ENCODE measurements at places on chromosomes 7 and 10. TPM values are rescaled to one million over a fixed set of nuclear protein-coding genes. Genes with fewer than 3 reads are reported as not detected.

- H3K4me1 ChIP-seq, result peaks cover 11% of the 10 kb centered on the region
- no peaks in the 10 kb centered on the region for H3K36me3 ChIP-seq
- no peaks in the 10 kb centered on the region for H3K27me3 ChIP-seq
- no peak for DNase-seq
- H3K27ac ChIP-seq, result no peak overlapping the region
Measured at GRCh38 chr10:76125900-76126299, 694.5 kb downstream of the LRMDA start.

Gene LOXL4
- total RNA-seq, result 6.2 TPM

Gene MYL10
- total RNA-seq, result not detected

Gene CYP26C1
- 0.35 TPM for total RNA-seq

GRCh38 chr7:152313831-152314604 is 121.8 kb downstream of the KMT2C start:
- H3K27ac ChIP-seq, result no peak overlapping the region
- H3K36me3 ChIP-seq, result peaks cover 21% of the 10 kb centered on the region
- H3K4me3 ChIP-seq, result peak overlapping the region; percentile 13
- peaks cover 26% of the 10 kb centered on the region for H3K4me1 ChIP-seq
- H3K27me3 ChIP-seq, result no peaks in the 10 kb centered on the region

DNA sequence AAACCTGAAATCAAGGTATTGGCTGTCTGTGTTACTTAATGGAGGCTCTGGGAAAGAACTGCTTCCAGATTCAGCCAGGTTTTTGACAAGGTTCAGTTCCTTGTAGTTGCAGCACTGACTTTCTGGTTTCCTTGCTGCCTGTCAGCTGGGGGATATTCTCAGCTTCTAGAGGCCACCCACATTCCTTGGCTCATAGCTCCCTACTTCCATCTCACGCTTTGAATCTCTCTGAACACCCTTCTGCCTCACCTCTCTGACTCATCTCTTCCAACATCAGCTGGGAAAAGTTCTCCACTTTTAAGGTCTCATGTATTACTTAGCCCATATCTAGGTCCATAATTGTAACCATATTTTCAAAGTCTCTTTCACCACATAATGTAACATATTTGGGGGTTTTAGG is 22.9 kb upstream of the GPR22 start:
- no peaks in the 10 kb centered on the region for H3K27me3 ChIP-seq
- no peaks in the 10 kb centered on the region for H3K4me1 ChIP-seq
- H3K27ac ChIP-seq, result no peak overlapping the region
- H3K36me3 ChIP-seq, result no peaks in the 10 kb centered on the region
- no peak overlapping the region for H3K4me3 ChIP-seq
- DNase-seq, result no peak

- H3K4me1 ChIP-seq, result no peaks in the 10 kb centered on the region
- H3K36me3 ChIP-seq, result no peaks in the 10 kb centered on the region
- no peak overlapping the region for H3K4me3 ChIP-seq
- H3K27me3 ChIP-seq, result peaks cover 4% of the 10 kb centered on the region
Measured at GRCh38 chr7:108662783-108663362, 93.2 kb downstream of the DNAJB9 start.

DNA sequence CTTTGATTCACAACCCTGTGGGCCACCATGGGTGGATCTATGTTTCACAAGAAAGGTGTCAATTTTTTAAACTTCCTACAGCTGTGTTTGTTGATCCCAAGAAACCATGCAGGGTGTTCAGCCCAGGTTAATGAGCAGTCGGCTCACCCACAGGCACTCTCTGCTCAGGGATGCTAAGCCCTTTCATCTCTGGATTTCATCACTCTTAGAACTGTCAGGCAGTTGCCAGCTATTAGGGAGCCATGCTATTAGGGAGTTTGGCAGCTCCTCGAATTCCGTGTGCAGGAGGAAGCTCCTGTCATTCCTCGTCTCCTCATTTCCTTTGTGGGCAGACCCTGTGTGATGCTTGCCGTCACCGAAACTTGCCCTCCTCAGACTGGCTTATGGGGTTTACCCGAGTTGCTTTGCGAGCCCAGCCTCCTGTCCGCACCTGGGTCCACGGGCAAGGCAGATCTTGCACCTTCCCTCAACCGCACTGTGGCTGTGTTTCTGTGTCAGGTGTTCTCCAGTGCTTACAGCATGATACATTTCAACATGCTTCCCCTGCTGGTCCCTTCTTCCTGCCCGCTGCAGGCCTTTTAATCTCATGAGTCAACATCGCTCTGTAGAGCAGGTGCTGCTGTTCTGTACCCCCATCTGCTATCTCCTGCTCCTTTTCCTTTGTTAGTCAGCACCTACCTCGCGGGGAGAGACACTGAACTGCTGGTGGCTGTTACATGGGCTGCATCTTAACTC is 509.8 kb downstream of the SUGCT start:
- no peak overlapping the region for H3K27ac ChIP-seq
- H3K36me3 ChIP-seq, result no peaks in the 10 kb centered on the region
- DNase-seq, result no peak
- H3K4me1 ChIP-seq, result no peaks in the 10 kb centered on the region

DNA sequence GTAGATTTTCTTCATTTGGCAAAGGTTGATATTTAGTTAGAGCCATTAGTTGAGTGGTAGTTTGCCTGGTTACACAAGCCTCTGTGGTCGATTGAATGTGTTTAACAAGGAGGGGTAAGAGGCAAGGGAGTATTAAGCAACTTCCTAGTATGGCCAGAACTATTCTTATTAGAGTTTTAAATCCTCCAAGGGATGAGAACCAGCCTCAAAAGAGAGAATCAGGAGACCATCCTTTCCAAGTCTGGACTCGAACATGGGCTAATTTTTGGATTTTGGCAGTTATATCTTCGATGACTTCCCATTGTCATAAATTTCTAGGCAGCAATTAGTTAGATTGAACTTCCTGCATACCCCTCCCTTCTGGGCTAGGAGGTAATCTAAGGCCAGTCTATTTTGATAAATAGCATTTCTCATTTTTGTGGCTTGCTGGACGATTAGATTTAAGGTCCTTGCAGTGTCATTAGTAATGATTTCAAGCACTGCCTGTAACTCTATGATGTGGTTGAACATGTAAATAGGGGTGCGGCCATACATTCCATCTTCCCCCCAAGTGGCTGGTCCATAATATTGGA is 219.5 kb upstream of the KCND2 start:
- no peaks in the 10 kb centered on the region for H3K36me3 ChIP-seq
- no peak overlapping the region for H3K4me3 ChIP-seq
- H3K27ac ChIP-seq, result peak overlapping the region; percentile 33
- H3K27me3 ChIP-seq, result no peaks in the 10 kb centered on the region

DNA sequence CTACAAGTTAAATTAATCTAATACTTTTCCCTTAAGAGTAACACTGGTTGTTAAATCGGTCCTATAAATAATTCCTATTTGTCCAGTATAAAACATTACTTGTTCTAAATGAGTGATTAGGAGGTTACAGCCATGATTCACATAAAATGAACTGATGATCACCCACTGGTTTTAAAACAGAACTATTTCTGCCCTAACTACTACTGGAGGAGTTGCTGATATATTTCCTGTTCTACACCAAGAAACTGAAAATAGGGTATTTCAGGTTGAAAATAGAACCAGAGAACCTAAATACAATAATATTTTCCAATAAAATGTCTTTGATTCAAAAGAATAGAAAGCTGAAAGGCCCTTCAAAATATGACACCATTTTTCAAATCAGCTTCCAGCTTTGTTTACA is 30.9 kb downstream of the DNAJC1 start:
- H3K4me1 ChIP-seq, result peaks cover 16% of the 10 kb centered on the region
- no peak for DNase-seq
- H3K27ac ChIP-seq, result no peak overlapping the region
- H3K4me3 ChIP-seq, result no peak overlapping the region
- no peaks in the 10 kb centered on the region for H3K36me3 ChIP-seq

Gene ADAM12
- total RNA-seq, result 0.98 TPM

Gene BICC1
- total RNA-seq, result 9.2 TPM

DNA sequence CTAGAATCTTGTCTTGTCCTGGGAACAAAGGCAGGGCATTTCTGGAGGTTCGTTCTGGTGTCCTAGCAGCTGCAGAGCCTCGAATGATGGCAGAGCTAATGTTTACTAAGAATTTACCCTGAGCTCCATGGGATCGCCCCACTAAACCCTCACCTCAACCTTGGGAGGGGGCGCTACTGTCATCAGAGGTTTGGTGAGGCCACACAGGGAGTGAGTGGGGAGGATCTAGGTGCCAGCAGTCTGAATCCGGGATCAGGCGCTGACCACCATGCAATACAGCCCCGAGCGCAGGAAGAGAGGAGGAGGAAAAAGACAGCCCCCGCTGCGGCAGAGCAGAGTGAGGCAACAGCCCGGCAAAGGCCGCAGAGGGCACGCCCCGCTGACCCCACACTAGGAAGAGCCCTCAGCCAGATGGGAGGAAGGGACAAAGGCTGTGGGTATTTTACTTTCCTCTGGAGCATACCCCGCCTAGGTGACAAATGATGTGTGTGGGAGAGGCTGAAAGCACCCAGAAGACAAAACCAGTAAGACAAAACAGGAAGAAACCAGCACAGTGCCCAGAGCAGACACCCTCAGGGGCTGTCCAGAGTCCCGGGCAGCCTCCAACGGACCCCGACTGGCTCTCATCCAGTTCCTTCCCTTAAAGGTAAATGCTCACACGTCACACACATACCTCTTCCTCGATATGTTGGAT is 103.5 kb downstream of the FAM53B start:
- H3K27me3 ChIP-seq, result no peaks in the 10 kb centered on the region
- H3K27ac ChIP-seq, result peak overlapping the region; percentile 77
- H3K4me1 ChIP-seq, result peaks cover 56% of the 10 kb centered on the region
- peak; percentile 87 for DNase-seq
- H3K4me3 ChIP-seq, result no peak overlapping the region

- H3K4me3 ChIP-seq, result no peak overlapping the region
- no peak overlapping the region for H3K27ac ChIP-seq
- DNase-seq, result no peak
- H3K4me1 ChIP-seq, result peaks cover 19% of the 10 kb centered on the region
- no peaks in the 10 kb centered on the region for H3K27me3 ChIP-seq
- no peaks in the 10 kb centered on the region for H3K36me3 ChIP-seq
Measured at GRCh38 chr10:24680647-24681524, 42.8 kb downstream of the ARHGAP21 start.

DNA sequence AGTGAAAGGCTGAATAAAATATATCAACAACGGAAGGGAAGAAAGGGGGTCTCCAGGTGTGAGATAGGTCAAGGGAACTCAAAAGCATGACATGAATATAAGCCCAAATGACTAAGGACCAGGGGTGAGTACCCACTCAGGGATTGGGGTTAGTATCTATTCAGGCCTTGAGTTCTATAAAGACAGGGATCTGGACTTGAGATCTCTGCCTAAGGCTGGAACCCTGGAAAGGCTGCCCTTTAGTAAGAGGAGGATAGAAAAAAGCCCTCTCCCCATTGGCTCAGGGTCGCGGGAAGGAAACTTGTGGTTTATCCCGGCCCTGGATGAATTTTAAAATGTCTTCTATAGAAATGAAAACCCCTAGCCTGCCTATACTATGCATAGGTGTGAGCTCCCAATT is 2.4 kb upstream of the ITPRIP start:
- peak overlapping the region; percentile 97 for H3K27ac ChIP-seq
- DNase-seq, result no peak
- H3K27me3 ChIP-seq, result no peaks in the 10 kb centered on the region
- H3K4me3 ChIP-seq, result no peak overlapping the region

Gene GPR26
- total RNA-seq, result not detected

DNA sequence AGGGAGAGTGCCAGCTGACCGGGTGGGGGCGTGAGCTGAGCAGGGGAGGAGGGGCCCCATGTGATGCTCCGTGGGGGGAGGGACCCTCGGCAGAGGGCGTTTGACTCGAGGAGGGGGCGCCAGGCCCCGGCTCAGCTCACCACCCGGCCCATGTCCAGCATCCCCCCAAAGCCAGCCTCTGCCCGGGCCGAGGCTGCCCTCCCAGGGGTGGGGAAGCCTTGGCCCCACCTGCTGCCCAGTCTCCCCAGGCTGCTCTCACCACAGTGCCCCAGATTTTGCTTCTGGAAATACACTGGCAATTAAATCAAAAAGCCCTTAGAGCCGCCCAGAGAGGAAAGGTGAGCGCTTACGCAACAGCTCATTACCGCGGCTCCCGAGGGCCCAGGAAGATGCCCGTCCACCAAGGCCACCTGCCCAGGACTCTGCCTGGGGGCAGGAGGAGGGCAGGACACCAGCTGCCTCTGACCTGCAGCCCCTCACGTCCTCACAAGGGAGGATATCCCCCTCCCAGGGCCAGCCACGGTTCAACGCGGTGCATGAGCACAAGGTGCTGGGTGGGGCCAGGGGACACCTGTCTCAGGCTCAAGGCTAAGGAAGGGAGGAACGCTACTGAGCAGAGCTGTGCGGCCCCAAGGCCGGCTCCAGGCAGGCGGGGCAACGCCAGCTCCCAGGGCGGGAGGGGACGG is 70.0 kb upstream of the INPP5A start:
- peak overlapping the region; percentile 47 for H3K27ac ChIP-seq
- H3K4me1 ChIP-seq, result peaks cover 20% of the 10 kb centered on the region
- H3K4me3 ChIP-seq, result no peak overlapping the region
- H3K27me3 ChIP-seq, result no peaks in the 10 kb centered on the region

Gene OGA
- total RNA-seq, result 91.6 TPM

DNA sequence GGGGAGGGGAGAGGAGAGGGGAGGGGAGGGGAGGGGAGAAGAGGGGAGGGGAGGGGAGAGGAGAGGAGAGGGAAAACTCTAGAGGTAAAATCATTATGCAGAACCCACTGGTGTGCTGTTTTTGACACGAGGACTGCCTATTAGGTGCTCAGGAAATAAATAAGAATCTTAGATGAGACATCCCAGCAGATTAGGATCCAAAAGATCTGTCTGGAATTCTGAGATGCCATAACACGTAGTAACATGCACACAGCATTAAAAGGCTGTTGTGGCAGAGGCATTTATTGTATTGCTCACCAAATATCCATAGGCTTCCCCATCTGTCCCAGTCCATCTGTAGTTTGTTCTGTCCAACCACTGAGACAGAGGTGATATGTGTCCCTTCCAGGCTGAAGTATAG is 40.8 kb upstream of the KMT2E start:
- no peaks in the 10 kb centered on the region for H3K27me3 ChIP-seq
- H3K27ac ChIP-seq, result peak overlapping the region; percentile 55
- peaks cover 52% of the 10 kb centered on the region for H3K4me1 ChIP-seq
- H3K36me3 ChIP-seq, result no peaks in the 10 kb centered on the region
- H3K4me3 ChIP-seq, result no peak overlapping the region

Gene ANKRD2
- 0.98 TPM for total RNA-seq

Gene SPDYE8
- total RNA-seq, result not detected

- no peak overlapping the region for H3K27ac ChIP-seq
- peaks cover 23% of the 10 kb centered on the region for H3K27me3 ChIP-seq
- peaks cover 8% of the 10 kb centered on the region for H3K4me1 ChIP-seq
Measured at GRCh38 chr10:97196223-97197029, 10.7 kb upstream of the SLIT1 start.

DNA sequence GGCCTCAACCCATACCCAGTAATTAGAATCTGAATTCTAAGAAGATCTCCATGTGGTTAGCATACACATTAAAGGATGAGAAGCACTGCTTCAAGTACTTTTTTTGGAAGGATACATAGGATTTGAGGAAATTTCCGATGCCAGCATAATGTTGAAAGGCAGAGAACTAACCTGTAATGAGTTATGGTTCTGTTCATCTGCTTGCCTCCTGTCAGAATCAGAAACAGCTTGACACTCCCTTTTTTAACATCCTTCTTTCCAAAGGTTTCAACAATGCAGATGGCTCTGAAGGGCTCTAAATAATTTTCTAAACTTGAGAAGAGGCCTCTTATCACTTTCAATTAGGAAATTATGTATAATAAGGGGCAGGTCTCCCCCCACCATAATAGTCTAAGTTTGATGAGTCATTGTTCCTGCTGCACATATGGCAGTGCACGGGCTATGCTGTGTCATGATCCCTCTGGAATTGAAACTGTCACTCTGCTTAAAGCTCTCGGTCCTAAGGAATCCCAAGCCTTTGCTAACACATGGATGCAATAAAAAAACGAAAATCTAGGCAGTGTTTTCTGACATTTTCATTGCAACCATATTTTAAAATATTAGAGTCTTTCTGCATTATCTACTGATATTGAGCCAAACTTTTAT is 291.2 kb upstream of the FZD1 start:
- no peaks in the 10 kb centered on the region for H3K27me3 ChIP-seq
- no peak overlapping the region for H3K27ac ChIP-seq
- no peaks in the 10 kb centered on the region for H3K4me1 ChIP-seq
- H3K4me3 ChIP-seq, result no peak overlapping the region

Measured in upper lobe of right lung (tissue), 1 donor.